Stomach (tissue), 19 donors: ENCODE measurements at places on chromosomes 7 and 10. TPM values are rescaled to one million over a fixed set of nuclear protein-coding genes. Genes with fewer than 3 reads are reported as not detected.

- DNase-seq = peak; percentile 46
- H3K4me3 ChIP-seq = no peak overlapping the region
- H3K36me3 ChIP-seq = no peaks in the 10 kb centered on the region
- no peak overlapping the region for H3K27ac ChIP-seq
- no peaks in the 10 kb centered on the region for H3K27me3 ChIP-seq
Observed at GRCh38 chr7:83629117-83629880, 19.6 kb downstream of the SEMA3E start.

GRCh38 chr7:8035647-8036518 is 67.3 kb downstream of the GLCCI1 start:
- no peak overlapping the region for H3K4me3 ChIP-seq
- H3K27me3 ChIP-seq = no peaks in the 10 kb centered on the region
- peaks cover 35% of the 10 kb centered on the region for H3K36me3 ChIP-seq
- no peak overlapping the region for H3K27ac ChIP-seq

The NUB1 gene
- total RNA-seq = 16.3 TPM

DNA sequence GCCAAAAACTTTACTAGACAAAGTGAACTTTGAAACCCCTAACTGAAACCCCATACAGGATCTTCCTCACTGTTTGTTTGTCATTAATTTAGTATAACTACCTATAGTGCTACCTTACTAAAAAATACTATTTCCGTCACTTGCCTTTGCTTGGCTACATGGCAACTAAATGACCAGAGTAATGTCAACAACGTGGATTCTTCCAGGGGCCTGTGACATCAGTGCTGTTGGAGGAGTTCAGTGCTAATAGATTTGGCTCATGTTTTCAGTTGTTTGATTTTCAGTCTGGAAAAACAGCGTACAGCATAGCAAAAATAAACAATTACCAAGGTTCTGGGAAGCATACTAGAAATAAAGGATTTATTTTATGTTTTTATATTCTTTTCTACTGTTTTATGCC is 3.0 kb upstream of the ASB15 start:
- H3K4me1 ChIP-seq = no peaks in the 10 kb centered on the region
- no peak overlapping the region for H3K4me3 ChIP-seq
- H3K27me3 ChIP-seq = peaks cover 7% of the 10 kb centered on the region
- no peak overlapping the region for H3K27ac ChIP-seq
- H3K36me3 ChIP-seq = no peaks in the 10 kb centered on the region

The PARD3 gene
- 59.8 TPM for total RNA-seq

DNA sequence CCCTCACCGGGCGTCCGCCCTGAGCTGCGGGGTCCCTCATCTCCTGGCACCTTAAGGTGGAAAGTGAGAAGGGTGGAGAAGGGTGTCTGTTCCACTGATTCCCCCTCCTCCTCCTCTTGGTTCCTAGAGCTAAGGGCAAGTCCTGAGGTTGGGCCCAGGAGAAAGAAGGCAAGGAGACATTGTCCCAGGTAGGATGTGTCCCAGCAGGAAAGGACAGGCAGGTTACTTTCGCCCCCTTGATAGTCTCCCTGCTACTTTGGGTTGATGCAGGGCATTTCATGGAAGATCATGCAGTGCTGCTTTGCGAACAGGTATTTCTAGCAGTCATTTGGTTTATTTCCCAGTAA is 582 bp downstream of the STEAP2 start:
- H3K36me3 ChIP-seq = no peaks in the 10 kb centered on the region
- peak overlapping the region; percentile 68 for H3K4me3 ChIP-seq
- DNase-seq = no peak
- H3K4me1 ChIP-seq = peaks cover 36% of the 10 kb centered on the region

GRCh38 chr7:91047636-91048035 is 216.6 kb upstream of the FZD1 start:
- no peaks in the 10 kb centered on the region for H3K36me3 ChIP-seq
- no peaks in the 10 kb centered on the region for H3K27me3 ChIP-seq
- H3K4me1 ChIP-seq = no peaks in the 10 kb centered on the region
- H3K4me3 ChIP-seq = no peak overlapping the region
- H3K27ac ChIP-seq = no peak overlapping the region
